GM23248 (cell line): ENCODE measurements at places on chromosomes 11 and 22.

GRCh38 chr11:113934761-113935160 is 30.2 kb downstream of the HTR3B start:
- peaks cover 13% of the 10 kb centered on the region for H3K27me3 ChIP-seq
- no peaks in the 10 kb centered on the region for H3K36me3 ChIP-seq
- no peak overlapping the region for H3K27ac ChIP-seq
- DNase-seq, result no peak
- H3K4me3 ChIP-seq, result no peak overlapping the region

- DNase-seq, result no peak
- H3K36me3 ChIP-seq, result no peaks in the 10 kb centered on the region
- no peaks in the 10 kb centered on the region for H3K4me1 ChIP-seq
These were observed 399.4 kb downstream of the NXPE2 start for GRCh38 chr11:115077740-115078139.

GRCh38 chr22:46834021-46834737 is 71.7 kb downstream of the TBC1D22A start:
- H3K4me3 ChIP-seq, result no peak overlapping the region
- no peak overlapping the region for H3K27ac ChIP-seq
- peaks cover 21% of the 10 kb centered on the region for H3K4me1 ChIP-seq
- no peaks in the 10 kb centered on the region for H3K27me3 ChIP-seq
- no peak for DNase-seq

DNA sequence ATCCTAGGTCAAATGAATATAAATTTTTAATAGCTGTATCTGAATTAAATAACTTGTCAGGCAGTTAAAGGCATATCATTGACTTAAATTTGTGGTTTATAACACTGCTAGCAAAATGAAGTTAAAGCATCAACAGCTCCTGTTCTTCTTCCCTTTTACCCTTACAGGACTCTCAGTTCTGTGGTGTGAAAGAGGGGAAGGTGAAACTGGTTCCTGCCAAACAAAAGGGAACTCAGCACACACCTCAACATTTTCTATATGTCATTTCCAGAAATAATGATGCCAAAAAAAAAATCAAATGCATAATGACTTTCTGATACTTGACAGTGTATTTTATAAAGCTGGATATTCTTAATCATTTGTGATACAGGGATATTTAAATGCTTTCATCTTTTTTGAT is 21.2 kb downstream of the ARL14EP start:
- no peaks in the 10 kb centered on the region for H3K4me1 ChIP-seq
- DNase-seq, result no peak
- no peaks in the 10 kb centered on the region for H3K36me3 ChIP-seq
- H3K27me3 ChIP-seq, result no peaks in the 10 kb centered on the region
- H3K4me3 ChIP-seq, result no peak overlapping the region

GRCh38 chr11:73991471-73992006 is 8.9 kb upstream of the UCP2 start:
- H3K4me1 ChIP-seq, result no peaks in the 10 kb centered on the region
- DNase-seq, result no peak
- H3K36me3 ChIP-seq, result no peaks in the 10 kb centered on the region
- no peak overlapping the region for H3K27ac ChIP-seq

DNA sequence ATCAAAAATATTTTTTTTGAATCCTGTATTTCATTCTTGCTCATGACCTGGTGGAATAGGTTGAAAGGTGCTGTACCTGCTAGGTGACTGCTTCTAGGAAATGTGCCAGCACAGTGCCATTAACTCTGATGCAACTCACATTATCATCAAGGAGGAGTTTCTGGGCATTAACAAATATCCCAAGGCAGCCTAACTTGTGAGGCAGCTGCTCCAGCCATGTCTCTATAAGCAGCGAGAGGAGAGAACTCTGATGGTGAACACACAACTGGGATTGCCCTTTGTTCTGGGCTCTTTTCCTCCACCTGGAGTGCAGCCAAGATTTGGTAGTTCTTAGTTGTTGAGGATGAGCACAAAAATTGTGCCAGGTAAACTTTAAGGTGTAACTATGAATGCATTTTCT is 25.6 kb downstream of the HEPHL1 start:
- H3K27me3 ChIP-seq, result 0 out of 2 replicates have a peak, but pooled peaks cover 5% of the 10 kb centered on the region
- H3K36me3 ChIP-seq, result no peaks in the 10 kb centered on the region
- H3K4me1 ChIP-seq, result no peaks in the 10 kb centered on the region
- H3K4me3 ChIP-seq, result no peak overlapping the region

GRCh38 chr11:61747967-61748285 is 4.5 kb upstream of the MYRF start:
- H3K27me3 ChIP-seq, result no peaks in the 10 kb centered on the region
- DNase-seq, result no peak
- H3K4me1 ChIP-seq, result 0 out of 2 replicates have a peak, but pooled peaks cover 3% of the 10 kb centered on the region
- H3K4me3 ChIP-seq, result no peak overlapping the region

DNA sequence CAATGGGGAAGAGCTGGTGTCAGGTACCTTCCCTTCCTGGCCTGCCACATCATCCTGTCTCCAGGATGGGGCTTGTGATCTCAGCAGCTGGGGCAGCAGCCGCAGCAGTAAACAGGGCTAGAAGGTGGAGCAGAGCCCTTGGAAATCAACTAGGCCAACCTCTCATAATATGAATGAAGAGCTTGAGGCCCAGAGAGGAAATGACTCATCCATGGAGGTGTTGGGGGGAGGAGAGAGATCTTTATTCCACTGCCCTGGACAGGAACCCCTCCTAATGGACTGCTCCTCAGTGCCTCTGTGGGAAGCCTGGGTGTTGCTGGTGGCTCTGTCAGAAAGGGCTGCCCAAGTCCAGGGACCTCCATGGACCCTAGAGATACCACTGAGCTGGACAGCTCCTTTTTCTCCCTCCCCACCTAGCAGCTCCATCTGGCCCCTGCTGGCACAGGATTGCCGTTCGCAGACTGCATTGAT is 111.8 kb downstream of the OSBP2 start:
- DNase-seq, result peak; percentile 51
- H3K27me3 ChIP-seq, result peaks cover 4% of the 10 kb centered on the region; the same call in 1 of the 2 replicates
- peaks cover 9% of the 10 kb centered on the region for H3K4me1 ChIP-seq
- no peaks in the 10 kb centered on the region for H3K36me3 ChIP-seq
- no peak overlapping the region for H3K27ac ChIP-seq

DNA sequence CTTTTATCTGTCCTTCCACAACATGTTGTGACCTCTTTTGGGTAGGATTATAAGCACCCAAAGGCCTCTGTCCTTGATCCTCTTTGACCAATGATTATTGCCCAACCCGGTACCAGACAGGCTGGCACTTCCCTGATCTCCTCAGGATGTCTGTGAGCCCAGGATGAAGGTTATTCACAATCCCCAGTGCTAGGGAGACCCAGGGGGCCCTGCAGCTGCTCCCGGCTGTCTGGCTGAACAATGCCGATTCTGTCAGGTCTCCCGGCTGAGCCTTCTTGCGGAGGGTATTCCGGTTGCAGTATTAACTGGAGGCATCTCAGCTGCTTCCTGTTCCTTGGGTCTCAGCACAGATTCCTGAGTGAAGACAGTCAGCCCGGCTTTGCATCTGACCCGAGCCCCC is 71.2 kb upstream of the CDON start:
- no peaks in the 10 kb centered on the region for H3K36me3 ChIP-seq
- H3K4me3 ChIP-seq, result no peak overlapping the region
- no peaks in the 10 kb centered on the region for H3K27me3 ChIP-seq
- no peak for DNase-seq
- H3K27ac ChIP-seq, result no peak overlapping the region

GRCh38 chr11:128613300-128613995 is 26.1 kb upstream of the ETS1 start:
- no peaks in the 10 kb centered on the region for H3K4me1 ChIP-seq
- H3K36me3 ChIP-seq, result no peaks in the 10 kb centered on the region
- H3K27me3 ChIP-seq, result 0 out of 2 replicates have a peak, but pooled peaks cover 5% of the 10 kb centered on the region
- H3K27ac ChIP-seq, result no peak overlapping the region

GRCh38 chr22:47301820-47302475 is 539.5 kb downstream of the TBC1D22A start:
- DNase-seq, result no peak
- no peaks in the 10 kb centered on the region for H3K4me1 ChIP-seq
- no peak overlapping the region for H3K27ac ChIP-seq
- peaks cover 6% of the 10 kb centered on the region for H3K27me3 ChIP-seq
- no peak overlapping the region for H3K4me3 ChIP-seq
- no peaks in the 10 kb centered on the region for H3K36me3 ChIP-seq

GRCh38 chr11:92225125-92225567 is 528 bp downstream of the FAT3 start:
- no peak for DNase-seq
- no peaks in the 10 kb centered on the region for H3K36me3 ChIP-seq
- H3K27me3 ChIP-seq, result peaks cover 77% of the 10 kb centered on the region
- no peak overlapping the region for H3K27ac ChIP-seq

- DNase-seq, result no peak
- H3K36me3 ChIP-seq, result no peaks in the 10 kb centered on the region
These were observed 340.5 kb upstream of the ANO3 start for GRCh38 chr11:25991476-25991875.

DNA sequence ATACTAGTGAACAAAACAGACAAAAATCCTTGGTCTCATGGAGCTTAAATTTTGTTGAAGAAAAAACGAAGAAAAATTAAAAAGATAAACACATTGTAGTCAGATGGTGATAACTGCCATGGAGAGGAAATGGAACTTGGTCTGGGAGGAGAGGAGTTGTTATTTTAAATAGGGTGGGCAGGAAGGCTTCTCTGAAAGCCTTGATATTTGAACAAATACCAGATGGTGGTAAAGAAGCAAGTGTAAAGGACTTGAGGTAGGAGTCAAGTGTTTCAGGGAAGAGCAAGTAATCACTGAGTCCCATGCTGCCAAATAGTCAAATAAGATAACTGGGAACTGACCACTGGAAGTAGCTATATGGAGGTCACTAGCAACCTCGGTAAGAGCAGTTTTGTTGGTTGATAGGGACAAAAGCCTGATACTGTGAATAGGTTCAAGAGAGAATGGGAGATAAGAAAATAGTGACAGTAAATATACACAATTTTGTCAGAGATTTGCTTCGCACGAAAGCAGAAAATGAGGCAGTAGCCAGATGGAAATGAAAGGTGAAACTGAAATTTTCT is 55.1 kb downstream of the SESN3 start:
- H3K4me1 ChIP-seq, result no peaks in the 10 kb centered on the region
- no peak for DNase-seq
- no peaks in the 10 kb centered on the region for H3K27me3 ChIP-seq
- H3K27ac ChIP-seq, result no peak overlapping the region

- no peak for DNase-seq
- no peaks in the 10 kb centered on the region for H3K36me3 ChIP-seq
- H3K27ac ChIP-seq, result no peak overlapping the region
- no peaks in the 10 kb centered on the region for H3K27me3 ChIP-seq
- no peak overlapping the region for H3K4me3 ChIP-seq
These were observed 69.4 kb downstream of the PPFIBP2 start for GRCh38 chr11:7583248-7583647.

DNA sequence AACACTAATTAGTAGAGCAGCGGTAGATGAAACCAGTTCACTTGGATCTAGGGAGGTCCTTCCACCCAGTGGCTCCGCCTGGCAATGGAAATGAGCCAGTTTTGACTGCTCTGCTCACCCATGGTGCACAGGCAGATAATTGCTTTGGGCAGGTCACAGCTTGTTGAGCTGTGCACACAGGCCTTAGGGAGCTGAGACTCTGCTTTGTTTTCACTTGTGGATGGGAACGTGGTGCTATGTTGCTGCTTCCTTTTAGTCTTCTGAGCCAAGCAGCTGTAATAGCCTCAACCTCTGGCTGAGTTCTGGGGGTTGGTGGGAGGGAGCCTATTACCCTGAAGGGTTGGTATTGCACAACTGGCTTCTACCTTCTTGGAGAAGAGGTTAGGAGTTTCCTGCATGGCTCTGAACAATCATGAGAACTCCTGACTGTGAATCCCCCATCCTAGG is 262.3 kb upstream of the MTNR1B start:
- H3K27me3 ChIP-seq, result 0 out of 2 replicates have a peak, but pooled peaks cover under 1% of the 10 kb centered on the region
- DNase-seq, result no peak
- peaks cover 21% of the 10 kb centered on the region for H3K4me1 ChIP-seq
- H3K27ac ChIP-seq, result no peak overlapping the region
- H3K36me3 ChIP-seq, result no peaks in the 10 kb centered on the region

DNA sequence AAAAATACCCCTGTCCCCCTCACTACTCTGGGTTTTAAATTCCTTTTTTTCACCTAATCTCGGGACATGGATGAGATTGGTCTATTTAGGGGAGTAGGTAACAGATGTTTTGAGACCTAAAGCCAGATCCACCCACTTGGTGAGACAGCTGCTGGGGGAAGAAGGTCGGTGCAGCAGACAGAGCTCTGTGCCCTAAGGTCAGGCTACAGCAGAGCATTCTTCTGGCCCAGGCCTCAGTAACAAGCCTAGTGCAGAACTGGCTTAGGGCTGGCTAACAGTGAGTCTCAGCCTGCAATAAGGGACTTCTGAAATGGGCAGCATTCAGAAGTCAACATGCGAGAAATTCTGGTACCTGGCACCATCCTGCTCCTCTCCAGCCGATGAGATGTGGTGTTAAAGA is 444.9 kb upstream of the KIRREL3 start:
- H3K27ac ChIP-seq, result no peak overlapping the region
- peaks cover 15% of the 10 kb centered on the region; the same call in 1 of the 2 replicates for H3K27me3 ChIP-seq
- H3K4me3 ChIP-seq, result no peak overlapping the region
- no peaks in the 10 kb centered on the region for H3K36me3 ChIP-seq
- no peaks in the 10 kb centered on the region for H3K4me1 ChIP-seq
- no peak for DNase-seq

DNA sequence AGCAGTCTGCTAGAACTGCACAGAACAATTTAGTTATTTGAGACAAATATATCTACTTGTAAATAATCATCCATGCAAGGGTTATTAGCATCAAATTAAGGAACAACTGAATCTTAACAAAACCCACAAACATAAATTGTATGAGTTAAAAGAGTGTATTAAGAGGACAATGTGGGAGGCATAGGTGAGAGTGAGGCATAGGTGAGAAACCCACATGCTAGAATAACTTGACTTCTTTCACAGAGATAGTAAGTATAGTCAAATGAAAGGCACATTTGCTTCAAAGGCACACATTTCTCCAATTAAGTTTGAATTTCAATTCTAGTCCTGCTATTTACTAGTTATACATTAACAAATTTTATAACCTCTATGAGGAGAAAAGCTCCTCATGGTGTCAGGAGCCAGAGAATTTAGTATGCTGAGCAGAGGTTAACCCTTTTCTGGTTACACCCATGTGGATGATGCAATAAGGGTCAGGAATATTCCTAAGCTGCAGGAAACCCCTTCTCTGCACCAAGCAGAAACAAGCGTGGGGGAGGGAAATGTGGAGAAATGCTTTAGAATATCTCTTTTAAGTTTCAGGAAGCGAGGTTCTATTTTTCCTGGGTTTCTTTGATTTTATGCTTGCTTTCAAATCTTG is 264.2 kb downstream of the GRM5 start:
- no peaks in the 10 kb centered on the region for H3K27me3 ChIP-seq
- no peak for DNase-seq
- H3K27ac ChIP-seq, result no peak overlapping the region
- H3K36me3 ChIP-seq, result no peaks in the 10 kb centered on the region

DNA sequence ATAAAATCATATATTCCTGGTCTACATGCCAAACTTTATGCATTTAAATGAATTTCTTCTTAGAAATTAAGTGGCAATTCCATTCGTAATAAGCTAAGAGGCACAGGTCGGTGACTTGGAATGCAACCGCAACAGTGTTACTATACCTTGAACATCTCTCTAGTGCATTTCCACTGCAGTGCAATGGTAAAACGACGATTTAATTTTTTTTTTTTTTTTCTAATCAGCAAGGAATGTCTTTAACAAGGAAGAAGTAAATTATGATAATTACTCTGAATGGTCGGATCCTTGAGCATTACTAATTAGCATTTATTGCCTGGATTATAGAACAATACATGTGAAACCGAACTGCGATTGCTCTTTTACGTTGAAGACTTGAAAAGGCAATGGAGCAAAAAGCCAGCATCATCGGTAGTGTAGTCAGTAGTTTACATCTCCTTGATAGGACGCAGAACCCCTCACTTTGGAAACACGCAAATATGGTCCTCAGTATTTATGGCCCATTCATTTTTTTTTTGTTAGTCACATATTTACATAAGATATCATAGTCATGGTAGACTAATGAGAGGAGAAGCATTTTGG is 20.2 kb downstream of the BLID start:
- peaks cover 57% of the 10 kb centered on the region for H3K4me1 ChIP-seq
- no peaks in the 10 kb centered on the region for H3K27me3 ChIP-seq
- peak overlapping the region; percentile 93 for H3K27ac ChIP-seq
- peaks cover 92% of the 10 kb centered on the region for H3K36me3 ChIP-seq
